CD4-positive, alpha-beta T cell treated with Interleukin-6 at 100 ng/mL for 8 hours (primary cell): ENCODE measurements at places on chromosomes 7 and 10.

DNA sequence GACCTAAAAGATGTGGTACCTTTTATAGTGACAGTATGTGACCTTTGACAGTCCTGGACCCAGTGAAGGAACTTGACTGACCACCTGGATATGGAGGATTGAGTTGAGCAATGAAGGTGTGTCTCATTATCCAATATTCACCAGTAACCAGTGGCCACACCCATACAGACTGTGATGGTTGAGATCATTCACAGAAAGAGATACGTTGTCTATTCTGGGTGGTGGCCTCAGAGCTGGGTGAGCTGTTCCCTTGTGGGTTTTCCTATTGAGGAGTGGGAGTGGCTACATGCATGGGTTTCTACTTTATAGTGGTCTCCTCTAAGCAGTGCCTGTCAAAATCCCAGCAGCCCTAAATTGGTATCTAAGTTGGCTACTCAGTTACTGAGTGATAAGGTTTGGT is 507.4 kb downstream of the SORCS3 start:
- DNase-seq, result no peak

- peak; percentile 15 for DNase-seq
These were observed 6.2 kb upstream of the TMEM273 start for GRCh38 chr10:49194212-49194920.

GRCh38 chr7:327233-327931 is 37.4 kb downstream of the FOXL3 start:
- no peak for DNase-seq

DNA sequence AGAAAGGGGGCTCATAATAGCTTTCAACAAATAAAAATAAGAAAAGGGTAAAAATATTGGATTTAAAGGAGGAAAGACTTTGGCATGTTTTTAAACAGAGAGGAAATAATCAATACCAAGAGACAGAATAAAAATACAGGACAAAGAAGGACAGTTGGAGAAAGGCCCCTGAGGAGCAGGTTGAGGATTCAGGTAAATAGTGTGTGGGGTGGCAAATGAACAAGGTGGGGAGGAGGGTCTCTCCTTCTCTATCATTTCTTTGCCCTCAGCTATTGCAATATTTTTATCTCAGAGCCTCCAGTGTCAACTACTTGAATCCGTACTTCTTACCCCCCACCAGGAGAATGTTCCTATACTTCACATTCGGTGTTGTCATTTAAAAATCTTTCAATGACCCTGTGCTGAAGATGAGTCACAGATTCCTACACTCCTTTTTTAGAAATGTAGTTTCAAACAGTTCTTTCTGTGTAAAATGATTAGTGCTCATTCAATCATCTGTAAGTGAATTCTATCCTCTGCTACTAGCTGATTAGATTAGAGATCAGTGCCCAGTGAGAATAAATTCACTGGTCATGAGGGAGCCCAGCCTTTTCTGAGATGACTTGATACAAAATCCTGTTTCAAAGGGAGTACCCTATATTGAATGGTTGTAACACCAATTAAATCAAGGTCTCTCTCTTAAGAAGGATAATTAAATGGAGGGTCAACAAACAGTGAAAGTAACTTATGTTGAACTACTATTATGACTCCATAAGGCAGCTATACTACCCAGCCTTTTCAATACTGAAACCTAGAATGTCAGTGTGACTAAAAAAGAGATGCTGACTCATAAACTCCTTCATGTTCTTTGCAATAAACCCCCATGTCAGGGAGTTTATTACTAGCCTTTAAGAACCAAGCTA is 50.4 kb upstream of the WNT16 start:
- no peak for DNase-seq

DNA sequence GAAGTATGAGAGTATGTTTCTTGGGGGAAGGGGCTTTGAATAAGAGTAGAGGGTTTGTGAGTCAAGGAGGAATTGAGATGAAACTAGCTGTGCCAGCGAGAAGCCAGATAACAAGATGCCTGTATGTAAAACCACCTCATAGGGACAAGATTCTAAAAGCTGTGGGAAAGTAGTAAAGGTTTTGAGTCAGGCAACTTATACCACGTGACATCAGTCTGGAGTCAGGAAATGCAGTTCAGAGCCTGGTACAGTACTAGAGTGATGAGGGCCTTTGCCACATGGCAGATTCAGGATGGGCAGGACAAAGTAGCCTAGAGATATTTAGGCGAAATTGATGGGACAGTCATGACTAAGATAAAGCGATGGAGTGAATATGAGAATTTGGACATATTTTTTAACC is 140.2 kb upstream of the PLXDC2 start:
- DNase-seq, result no peak

DNA sequence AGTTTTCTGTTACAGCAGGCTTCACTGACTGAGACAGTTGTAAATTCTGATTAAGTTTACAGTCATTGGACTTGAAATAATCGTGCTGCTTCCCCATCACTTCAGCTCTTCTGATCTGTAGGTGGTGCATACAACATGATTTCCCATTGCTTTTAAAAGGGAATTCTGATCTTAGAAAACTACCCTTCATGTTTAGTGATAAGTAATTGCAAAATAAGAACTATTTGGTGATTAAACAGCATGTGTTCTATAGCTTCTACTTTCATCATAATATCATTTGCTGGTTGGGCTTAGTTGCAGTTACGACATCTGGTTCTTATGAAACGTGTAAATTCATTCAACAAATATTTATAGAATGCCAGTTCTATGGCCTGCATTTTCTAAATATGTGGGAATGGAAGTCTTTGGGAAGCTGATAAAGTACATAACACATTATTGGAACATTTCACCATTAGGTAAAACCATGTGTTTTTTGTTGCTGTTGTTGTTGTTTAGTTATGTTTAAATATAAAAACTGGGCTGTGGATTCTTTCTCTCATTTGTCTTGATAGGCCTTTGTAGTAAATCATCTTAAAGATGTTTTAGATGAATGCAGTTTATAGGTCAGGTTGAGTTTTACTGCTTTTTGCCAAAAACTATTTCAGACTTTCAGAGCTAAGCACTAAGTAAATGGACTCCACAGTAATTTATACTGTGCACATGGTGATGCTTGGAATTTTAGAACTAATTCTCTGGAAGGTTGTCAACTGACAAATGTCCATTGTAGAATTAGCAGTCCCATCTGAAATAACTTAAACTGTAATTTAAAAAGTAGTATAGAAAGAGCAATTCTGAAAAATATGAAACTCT is 13.1 kb downstream of the GNAI1 start:
- DNase-seq, result no peak
